AG04449 (cell line): ENCODE measurements at places on chromosomes 2 and 18.

GRCh38 chr2:201151127-201151981 is 31.6 kb upstream of the CASP10 start:
- peak; percentile 73 for DNase-seq

DNA sequence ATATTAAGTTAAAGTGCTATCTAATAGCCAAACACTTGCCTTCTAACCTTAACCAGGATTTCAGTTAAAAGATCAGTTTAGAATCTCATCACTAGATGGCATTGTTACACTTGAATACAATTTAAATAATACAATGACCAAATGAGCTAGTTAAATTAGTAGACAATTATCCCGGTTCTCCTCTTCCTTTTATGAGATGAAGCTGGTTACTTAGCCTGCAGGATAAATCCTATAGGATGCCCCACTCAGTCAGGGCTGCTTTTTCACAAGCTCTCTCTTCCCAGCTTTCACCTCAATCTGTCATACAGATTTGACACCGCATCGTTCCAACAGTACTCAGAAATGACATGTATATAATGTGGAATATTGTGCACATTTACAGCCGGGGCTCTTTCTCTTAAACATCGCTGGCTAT is 678.8 kb downstream of the KCNJ3 start:
- no peak for DNase-seq

GRCh38 chr2:75321599-75321922 is 122.2 kb upstream of the TACR1 start:
- DNase-seq: no peak

- no peak for DNase-seq
Observed at GRCh38 chr2:128287780-128288735, 30.6 kb downstream of the HS6ST1 start.

- no peak for DNase-seq
Observed at GRCh38 chr2:169034984-169035544, 3.9 kb upstream of the ABCB11 start.

DNA sequence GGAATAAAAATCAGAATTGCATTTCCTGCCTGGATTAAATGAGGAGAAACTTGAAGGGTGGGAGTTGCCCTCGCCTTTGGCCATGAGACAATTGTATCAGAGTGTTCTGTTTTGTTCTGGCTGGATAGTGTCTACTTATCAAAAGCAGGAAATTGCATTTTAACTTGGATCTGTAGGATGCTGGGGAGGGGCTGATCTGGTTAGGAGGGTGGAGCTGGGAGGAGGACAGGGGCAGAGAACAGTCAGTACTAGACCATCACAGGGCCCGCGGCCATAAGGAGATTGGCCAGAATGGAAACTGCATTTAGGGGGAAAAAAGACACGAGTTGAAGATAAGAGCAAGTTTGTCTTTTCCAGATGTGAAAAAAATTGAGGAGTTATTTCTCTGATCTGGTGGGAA is 199.1 kb upstream of the POU3F3 start:
- DNase-seq: no peak

DNA sequence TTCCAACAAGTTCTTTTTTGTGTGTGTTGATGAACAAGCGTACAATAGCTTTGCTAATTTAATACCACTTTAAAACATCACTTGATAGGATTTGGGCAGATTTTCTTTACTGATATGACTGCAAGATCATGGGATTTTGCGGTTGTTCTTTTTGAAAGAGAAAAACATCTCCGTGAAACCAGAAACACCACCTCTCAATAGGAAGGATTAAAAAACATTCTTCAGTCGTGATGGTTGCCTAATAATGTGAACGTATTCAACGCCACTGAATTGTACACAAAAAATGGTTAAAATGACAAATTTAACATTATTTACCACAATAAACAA is 19.3 kb downstream of the RBMS1 start:
- DNase-seq: no peak
